Mucosa of descending colon (tissue), 3 donors: ENCODE measurements at places on chromosomes 3 and 15. TPM values are rescaled to one million over a fixed set of nuclear protein-coding genes. Genes with fewer than 3 reads are reported as not detected.

- DNase-seq: no peak
Observed at GRCh38 chr15:100580414-100580813, 21.6 kb downstream of the LINS1 start.

DNA sequence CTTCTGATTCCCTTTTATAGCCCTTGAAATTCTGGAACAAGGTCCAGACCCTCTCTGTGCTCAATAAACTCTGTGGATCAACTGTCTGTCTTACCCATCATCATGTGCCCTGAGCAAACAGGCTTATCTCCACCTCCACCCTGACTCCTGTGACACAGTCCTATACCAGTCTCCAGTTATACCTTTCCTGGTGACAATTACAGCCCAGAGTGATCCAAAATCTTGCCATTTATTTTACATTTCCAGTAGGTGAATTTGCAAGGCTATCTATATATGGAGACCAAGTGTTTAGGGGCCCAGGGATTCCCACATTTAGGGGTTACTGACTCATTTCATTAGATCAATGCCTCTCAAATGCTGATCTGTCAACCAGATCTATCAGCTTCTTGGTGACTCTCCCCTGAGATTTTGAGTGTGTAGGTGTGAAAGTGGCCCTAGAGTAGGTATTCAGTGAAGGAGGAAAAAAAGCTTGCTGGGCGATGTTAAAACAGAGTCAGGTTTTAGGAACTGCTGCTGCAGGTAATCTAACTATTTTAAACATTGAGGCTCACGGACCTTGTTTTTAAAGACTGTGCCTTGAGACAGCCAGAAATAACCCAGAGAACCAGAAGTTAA is 229.6 kb upstream of the WNT5A start:
- DNase-seq: no peak

- DNase-seq: peak; percentile 54
Observed at GRCh38 chr3:119294696-119295671, 801 bp downstream of the ARHGAP31 start.

- DNase-seq: no peak
Observed at GRCh38 chr15:51232581-51232980, 105.8 kb downstream of the CYP19A1 start.

GRCh38 chr3:146092230-146092629 is 68.8 kb downstream of the PLOD2 start:
- DNase-seq: no peak

DNA sequence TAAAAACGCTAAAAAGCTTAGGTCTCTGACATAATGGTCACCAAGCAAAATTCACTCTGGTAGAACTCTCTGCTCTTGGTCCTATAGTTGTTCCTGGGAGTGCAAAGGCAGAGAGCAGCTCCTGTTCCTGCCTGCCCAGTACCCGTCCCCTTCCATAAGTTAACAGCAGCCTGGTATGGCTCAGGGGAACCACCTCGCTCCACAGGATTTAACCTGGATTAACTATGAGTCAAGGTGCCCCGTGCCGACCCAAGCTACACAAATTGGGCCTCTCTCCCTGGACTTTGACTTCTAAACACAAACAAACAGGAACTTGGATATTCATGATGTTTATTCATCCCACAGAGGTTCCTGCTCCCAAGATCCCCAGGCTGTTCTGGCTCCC is 32.1 kb downstream of the SCAP start:
- DNase-seq: peak; percentile 59

- DNase-seq: no peak
Observed at GRCh38 chr15:84725001-84725491, 9.1 kb upstream of the SEC11A start.

DNA sequence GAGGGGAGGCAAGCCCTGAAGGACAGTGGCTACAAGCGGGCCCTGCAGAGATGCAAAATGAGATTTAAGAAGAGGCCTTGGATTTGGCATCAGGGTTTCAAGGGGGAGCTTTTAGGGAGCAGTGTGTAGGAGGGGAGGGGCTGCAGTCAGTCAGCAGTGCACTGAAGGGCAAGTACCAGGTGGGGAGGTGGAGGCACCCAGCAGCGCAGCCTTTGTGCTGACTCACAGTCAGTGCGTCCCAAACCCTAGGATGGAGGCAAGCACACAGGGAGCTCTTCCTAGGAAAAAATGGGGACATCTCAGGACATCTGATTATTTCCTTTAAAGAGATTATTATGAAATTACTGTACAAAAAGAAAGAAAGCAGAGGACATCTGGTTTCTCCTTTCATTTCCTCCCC is 80.0 kb downstream of the AAGAB start:
- DNase-seq: no peak

DNA sequence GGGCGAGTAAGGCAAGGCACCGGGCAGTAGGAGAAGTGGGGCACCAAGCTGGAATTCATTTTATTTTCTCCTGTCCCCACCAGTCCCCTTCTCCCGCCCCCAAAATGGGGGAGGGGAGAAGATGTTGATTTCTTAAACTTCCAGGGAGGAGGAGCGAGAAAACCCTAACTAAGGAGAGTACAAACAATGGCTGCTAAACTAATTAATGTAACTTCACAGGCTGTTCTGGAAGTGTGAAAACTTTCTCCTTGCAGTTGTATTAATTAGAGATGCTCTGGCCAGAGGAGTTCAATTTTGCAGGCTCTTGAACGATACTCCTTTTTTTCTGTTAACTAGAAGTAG is 11.5 kb downstream of the ZIC4 start:
- DNase-seq: no peak

- no peak for DNase-seq
Observed at GRCh38 chr15:47383801-47384200, 333.5 kb upstream of the SEMA6D start.

GRCh38 chr15:39963786-39964185 is 29.9 kb downstream of the EIF2AK4 start:
- DNase-seq: no peak

- DNase-seq: peak; percentile 70
Observed at GRCh38 chr3:159787178-159787574, 201.5 kb upstream of the IL12A start.

- DNase-seq: no peak
Observed at GRCh38 chr3:61650719-61651410, 89.5 kb downstream of the PTPRG start.

DNA sequence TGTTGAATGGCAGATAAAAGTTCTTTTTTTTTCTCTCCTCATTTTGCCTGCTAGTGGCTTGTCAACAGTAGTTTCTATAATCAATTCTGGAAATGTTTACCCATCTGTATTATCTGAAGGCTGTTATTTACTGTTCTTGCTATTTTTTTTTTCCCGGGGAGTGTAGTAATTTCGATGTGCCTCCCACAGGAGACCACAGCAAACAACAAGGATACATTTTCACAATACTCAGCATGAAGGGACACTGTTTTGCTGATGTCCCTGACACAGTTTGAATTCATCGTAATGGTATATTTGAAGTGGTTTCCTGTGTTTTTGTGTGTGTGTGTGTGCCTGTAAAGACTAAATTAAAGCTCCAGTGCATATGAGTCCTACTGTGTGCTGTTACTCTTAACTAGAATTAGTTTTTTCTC is 92.1 kb upstream of the ICE2 start:
- DNase-seq: no peak

- DNase-seq: no peak
Observed at GRCh38 chr15:61337541-61337940, 108.4 kb upstream of the RORA start.

The GOLGA8S gene
- total RNA-seq: 0.07 TPM

The PLA2G4E gene
- 0.27 TPM for total RNA-seq

The RIOX2 gene
- total RNA-seq: 20.7 TPM

The GOLGA8G gene
- total RNA-seq: not detected

The A4GNT gene
- not detected for total RNA-seq

The CCDC13 gene
- total RNA-seq: 3.0 TPM

The WNT7A gene
- total RNA-seq: not detected

The AADACL2 gene
- not detected for total RNA-seq

The CSPG5 gene
- 0.58 TPM for total RNA-seq
